Lung microvascular endothelial cell (primary cell): ENCODE measurements at places on chromosomes 6 and 20.
A peak's percentile ranks its signal among the peaks of the same experiment; 100 is the strongest.

- no peak for DNase-seq
Observed at GRCh38 chr20:41769592-41770018, 151.4 kb upstream of the CHD6 start.

DNA sequence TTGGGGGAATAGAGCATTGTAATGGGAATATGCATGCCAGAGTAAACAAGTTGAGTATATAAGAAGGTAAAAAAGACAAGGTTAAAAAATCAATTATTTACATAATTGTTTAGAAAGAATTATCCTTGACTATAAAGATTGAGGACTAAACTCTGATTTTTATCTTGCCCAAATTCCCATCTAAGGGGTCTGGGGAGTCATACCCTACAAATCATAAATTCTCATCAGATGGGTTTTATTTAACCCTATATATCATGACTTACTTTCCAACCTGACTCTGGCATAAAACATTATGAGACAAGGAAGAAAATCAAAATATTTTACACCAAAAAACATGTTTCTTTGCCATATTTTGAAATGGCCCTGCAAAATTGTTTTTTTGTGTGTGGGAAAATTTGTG is 12.7 kb downstream of the OR2B2 start:
- DNase-seq: no peak

GRCh38 chr6:42120895-42121865 is 21.2 kb downstream of the C6orf132 start:
- no peak for DNase-seq

- DNase-seq: no peak
Observed at GRCh38 chr6:56831334-56831733, 123.6 kb upstream of the BEND6 start.

- DNase-seq: no peak
Observed at GRCh38 chr20:24420567-24420966, 48.9 kb upstream of the SYNDIG1 start.

GRCh38 chr6:122077603-122078002 is 321.8 kb upstream of the HSF2 start:
- no peak for DNase-seq

GRCh38 chr6:87444362-87444761 is 28.4 kb upstream of the SLC35A1 start:
- peak; percentile 5 for DNase-seq

DNA sequence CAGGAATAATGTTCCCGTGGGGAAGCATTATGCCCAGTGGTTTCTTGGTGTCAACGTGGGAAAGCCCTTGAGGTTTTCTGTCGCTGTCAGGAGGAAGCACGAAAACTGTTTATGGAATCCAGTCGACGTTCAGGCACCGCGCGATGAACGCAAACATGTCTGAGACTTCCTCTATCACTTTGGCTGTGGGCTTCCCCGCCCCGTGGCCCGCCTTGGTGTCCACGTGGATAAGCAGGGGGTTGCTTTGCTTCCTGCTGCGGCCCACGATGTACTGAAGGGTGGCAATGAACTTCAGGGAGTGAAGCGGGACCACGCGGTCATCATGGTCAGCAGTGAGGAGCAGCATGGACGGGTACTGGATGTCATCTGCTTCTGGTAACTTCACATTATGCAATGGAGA is 98.2 kb upstream of the POPDC3 start:
- no peak for DNase-seq

- no peak for DNase-seq
Observed at GRCh38 chr6:54559136-54559535, 250.9 kb downstream of the TINAG start.

DNA sequence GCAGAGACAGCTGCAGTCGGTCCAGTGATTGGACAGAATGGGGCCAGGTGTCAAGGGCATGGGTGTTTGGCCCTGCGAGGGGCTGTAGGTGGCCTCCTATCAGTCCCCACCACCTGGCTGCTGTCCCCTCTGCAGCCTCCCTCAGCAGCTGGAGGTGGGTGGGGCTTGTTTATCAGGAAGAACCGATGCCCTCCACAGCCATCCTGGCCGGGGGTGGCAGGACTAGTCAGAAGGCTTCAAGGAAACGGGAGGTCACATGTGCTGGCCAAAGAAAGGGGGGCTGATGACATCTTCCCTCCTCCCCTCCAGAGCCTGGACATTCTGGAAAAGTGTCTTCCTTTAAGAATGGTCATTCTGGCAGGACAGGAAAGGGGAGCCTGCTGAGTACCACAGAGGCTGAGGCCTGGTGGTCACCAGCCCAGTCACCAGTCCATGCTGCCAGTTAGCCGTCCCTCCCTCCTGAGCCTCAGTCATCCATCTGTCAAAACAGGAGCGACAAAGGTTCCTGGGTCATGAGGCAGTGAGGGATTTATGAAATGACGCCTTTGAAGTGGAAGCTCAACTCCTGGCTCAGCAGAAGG is 4.1 kb downstream of the FAM210B start:
- DNase-seq: peak; percentile 59

- no peak for DNase-seq
Observed at GRCh38 chr6:140464720-140465119, 1090.3 kb upstream of the CITED2 start.

- DNase-seq: peak; percentile 59
Observed at GRCh38 chr6:52839124-52840055, 1.2 kb downstream of the GSTA5 start.

DNA sequence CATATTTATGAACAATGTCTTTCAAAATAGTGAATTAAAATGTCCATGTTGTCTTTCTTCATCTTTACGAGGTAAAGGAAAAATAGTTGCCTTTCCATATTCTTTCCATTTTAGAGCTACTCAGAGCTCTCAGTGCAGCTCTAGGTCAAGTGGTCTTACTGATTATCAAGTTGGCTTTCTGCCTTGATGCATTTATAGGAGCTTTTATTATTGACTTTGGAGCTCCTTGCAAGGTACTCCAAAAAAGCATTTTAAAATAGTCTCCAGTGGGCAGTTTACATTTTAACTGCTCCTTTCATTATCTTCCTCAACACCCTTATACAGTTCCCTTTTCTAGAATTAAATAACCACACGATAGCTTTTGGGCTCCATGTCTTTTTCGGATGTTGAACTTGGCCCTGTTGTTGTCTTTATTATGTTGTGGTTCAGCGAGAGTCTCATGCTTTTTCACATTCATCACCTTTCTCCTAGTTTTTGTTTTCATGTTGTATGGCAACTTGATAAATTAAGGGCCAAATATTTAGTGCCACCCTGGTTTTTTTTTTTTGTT is 122.9 kb downstream of the CLIC5 start:
- no peak for DNase-seq

GRCh38 chr20:31821427-31821826 is 2.3 kb downstream of the MYLK2 start:
- no peak for DNase-seq

DNA sequence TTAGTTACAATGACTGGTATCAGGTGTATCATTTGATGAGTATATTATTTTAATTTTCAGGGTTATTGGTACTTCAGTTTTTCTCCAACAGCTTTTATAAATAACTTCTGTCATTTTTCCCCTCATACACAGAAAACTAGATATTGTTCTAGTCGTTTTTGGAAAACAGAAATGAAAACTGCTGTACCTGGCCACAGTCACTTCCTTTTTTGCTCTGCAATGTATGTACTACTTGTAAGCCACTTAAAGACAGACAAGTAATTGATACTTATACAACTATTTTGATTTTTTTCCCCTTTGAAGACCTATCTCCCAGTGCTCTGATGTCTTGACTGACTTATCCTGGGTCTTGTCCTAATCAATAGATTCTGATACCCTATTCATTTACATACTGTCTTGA is 218.6 kb upstream of the RUNX2 start:
- DNase-seq: no peak
